CD4-positive, alpha-beta T cell treated with Interleukin-1 beta for 1 hour (primary cell): ENCODE measurements at places on chromosomes 4 and X.

DNA sequence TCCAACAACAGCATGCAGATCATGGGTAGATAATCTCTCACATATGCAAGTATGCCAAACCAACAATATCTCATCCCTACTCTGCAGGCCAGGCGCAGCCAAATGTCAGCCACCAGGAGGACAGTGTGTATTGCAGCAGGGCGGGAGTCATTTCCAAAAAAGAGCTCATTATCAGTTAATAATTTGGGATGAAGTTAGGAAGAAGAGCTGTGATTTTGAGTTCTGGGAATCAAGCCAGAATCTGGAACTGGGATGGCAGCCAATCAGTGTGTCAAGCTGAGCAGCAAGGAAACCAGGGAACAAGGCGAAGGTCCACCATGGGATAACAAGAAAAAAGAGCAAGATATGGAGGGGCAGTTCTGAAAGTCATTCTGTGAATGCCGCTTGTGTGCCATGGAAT is 88.2 kb upstream of the CAMK2D start:
- no peak for DNase-seq

- no peak for DNase-seq
Measured at GRCh38 chr4:129708784-129709183, 612.8 kb downstream of the C4orf33 start.

GRCh38 chr4:7584606-7585159 is 150.0 kb upstream of the PSAPL1 start:
- no peak for DNase-seq

DNA sequence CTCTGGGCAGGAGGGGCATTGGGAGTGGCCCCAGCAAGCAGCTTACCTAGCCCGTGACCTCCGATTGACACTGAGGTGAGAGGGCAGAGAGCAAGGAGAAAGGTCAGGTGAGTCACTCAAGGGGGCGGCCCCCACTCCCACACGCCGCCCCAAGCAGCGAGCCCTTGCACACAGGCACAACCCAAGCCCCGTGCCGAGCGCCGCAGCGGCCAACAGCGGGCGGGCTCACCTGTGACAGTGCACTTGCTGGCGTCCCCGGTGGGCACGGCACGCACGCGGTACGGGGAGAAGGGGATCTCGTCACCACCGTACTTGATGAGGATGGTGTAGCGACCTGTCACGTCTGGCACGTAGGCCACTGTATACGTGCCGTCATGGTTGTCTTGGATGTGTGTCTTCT is 17.2 kb downstream of the FLNA start:
- no peak for DNase-seq

- DNase-seq = no peak
Measured at GRCh38 chr4:140233791-140234696, 80.1 kb upstream of the MAML3 start.

- no peak for DNase-seq
Measured at GRCh38 chrX:8897259-8897658, 96.1 kb upstream of the FAM9A start.
